Foreskin fibroblast (primary cell): ENCODE measurements at places on chromosomes 1 and 21.

GRCh38 chr1:226149806-226150205 is 36.7 kb downstream of the ACBD3 start:
- DNase-seq: no peak

- DNase-seq: no peak
Measured at GRCh38 chr1:118253053-118253915, 68.3 kb upstream of the SPAG17 start.

DNA sequence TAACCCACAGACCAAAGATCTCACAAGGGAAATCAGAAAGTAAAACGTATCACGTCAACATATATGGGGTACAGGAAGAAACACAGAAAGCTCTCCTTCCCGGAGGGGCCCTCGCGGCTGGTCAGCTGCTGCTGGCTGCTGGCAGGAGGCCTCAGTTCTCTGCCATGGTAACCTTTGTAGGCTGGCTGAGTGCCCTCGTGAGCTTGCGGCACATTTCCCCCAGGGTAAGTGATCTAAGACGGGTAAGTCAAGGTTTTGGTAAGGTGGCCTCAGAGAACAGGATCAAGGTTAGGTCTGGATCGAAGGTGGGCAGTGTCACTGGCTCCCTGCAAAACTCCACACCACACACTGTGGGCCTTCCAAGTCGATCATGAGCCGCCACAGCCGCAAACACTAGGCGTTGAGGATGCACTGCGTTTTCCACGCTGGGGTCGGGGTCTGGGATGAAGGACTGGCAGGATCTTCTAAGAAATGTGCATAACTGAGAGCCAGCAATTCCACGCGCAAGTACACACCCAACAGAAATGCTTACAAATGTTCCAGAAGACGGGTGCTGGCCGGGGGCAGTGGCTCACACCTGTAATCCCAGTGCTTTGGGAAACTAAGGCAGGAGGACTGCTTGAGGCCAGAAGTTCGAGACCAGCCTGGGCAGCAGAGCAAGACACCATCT is 33.9 kb downstream of the WDR4 start:
- peak; percentile 28 for DNase-seq

DNA sequence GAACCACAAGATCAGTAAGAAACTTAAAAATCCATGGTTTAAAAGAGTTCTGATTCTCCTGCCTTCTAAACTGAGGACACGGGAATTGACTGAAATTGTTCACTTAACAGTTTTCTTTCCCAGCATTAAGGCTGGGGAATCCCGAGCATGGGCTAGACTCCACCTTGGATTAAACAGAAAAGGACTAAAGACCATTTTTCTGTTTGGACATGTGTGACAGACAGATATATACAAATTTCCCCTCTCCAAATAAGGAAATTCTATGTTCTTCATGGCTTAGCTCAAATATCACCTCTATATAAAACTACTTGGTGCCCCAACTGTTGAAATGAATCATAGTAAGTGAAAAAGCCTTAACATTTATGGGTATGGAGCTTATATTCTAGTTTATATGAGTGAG is 85.0 kb downstream of the UROD start:
- DNase-seq: no peak

- DNase-seq: no peak
Measured at GRCh38 chr1:10610901-10611600, 136.3 kb downstream of the PEX14 start.
